Heart left ventricle (tissue), 16 donors: ENCODE measurements at places on chromosomes 4 and X. TPM values are rescaled to one million over a fixed set of nuclear protein-coding genes. Genes with fewer than 3 reads are reported as not detected.

DNA sequence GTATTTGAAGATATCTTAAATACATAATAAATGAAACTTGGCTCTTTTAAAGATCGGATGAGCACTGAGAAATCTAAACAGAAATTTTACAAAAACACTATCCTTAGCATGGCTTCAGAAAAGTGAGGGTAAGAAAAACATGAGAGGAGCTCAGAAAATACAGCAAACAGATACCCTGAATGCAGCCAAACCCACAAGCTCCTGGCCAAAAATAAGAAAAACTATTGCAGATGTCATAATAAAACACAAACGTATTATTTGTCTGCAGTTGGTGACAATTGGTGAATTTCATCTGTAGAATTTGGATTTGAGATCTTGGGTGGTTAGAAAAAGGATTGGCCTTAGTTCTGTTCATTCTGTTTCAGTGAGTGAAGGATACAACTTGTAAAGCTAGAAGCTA, 603.9 kb downstream of the INPP4B start:
- no peak for DNase-seq

DNA sequence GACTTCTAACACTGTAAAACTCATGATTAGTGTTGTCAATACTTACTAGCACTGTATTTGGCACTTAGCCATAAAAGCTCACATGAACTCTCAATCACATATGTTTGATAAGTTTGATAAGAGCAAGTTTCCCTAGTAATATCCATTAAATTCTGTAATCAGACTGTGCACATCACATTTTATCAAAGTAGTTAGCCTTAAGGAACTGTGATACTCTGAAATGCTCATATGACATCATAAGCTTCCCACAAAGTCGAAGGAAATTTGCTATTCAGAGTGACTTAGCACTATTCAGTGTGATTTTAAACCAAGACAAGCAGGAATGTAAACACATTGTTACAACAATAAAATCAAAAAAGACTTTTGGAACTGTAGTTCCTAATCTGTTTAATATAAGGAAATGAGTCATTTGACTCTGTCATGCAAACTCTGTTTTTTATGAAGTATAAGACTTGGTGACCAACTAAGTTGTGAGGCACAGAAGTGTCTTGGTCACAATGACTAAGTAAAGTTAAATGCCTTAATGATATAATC, 6.7 kb downstream of the SLC7A11 start:
- no peak for DNase-seq

GPR143 gene
- not detected for total RNA-seq

SSX2 gene
- not detected for total RNA-seq

NDST3 gene
- total RNA-seq = not detected

PI4K2B gene
- 3.0 TPM for total RNA-seq

KDR gene
- 20.5 TPM for total RNA-seq
